Esophagus squamous epithelium (tissue), 5 donors: ENCODE measurements at places on chromosomes 7 and 10.

GRCh38 chr7:35254496-35255442 lies 869 bp upstream of the TBX20 start:
- no peak for DNase-seq

DNA sequence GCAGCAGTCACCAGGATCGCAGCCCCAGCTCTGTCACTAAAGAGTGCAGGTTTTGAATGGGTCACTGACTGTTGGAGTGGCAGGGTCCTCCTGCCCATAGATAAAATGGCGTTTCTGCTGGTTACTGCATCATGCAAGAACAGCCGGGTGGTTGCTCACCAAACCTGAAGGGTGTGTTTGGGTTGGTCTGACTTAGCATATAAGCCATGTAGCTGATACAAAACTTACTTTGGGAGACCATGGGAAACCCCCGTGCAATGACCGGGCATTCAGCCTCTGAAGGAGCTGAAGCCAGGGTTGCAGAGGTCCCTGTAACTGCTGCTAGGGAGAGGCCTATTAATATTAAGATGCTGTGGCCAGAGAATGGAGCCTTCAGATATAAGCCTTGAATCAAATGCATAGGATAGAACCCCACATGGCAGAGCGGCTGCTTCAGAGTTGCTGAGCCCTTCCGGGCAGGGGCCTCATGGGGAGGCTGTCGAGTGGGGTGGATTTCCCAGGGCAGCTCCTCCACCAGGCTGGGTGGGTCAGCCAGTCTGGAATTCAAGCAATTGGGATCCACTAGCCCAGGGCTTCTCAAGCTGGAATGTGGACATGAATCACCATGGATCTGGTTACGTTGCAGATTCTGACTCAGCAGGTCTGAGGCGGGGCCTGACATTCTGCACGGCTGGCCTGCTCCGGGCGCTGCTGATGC lies 70.9 kb upstream of the CTBP2 start:
- DNase-seq = no peak

GRCh38 chr7:26398756-26399509 lies 107.3 kb downstream of the SNX10 start:
- DNase-seq = peak; percentile 56

DNA sequence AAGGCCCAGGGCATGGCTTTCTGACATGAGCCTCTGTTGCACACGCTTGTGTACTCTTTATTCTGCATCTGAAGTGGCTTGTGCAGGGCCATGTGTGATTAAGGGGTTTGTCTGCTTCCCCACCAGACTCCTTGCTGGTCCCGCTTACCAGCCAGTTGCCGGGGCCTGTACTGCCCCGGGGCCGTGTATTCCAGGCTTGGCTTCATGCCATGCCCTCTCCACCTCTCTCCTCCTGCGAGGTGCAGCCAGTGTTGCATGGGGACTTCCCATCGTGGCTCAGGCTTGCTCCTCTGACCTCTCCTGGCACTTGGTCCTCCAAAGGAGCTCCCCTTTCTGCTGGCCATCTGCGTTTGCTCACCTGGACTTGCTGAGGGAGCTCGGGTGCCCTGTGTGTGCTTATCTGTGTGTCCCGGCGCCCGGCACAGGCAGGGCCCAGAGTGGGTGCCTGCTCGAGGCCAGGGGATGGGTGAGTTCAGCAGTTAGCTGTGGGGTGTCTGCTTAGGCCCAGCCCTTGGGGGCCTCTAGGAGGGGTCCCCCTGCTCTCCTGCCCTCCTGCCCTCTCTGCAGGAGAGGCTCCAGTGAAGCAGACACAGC lies 11.0 kb upstream of the C10orf143 start:
- DNase-seq = no peak

GRCh38 chr10:44934416-44935200 lies 23.5 kb downstream of the TMEM72 start:
- no peak for DNase-seq

- DNase-seq = no peak
Observed at GRCh38 chr10:97321032-97321803, 2.1 kb downstream of the FRAT1 start.

DNA sequence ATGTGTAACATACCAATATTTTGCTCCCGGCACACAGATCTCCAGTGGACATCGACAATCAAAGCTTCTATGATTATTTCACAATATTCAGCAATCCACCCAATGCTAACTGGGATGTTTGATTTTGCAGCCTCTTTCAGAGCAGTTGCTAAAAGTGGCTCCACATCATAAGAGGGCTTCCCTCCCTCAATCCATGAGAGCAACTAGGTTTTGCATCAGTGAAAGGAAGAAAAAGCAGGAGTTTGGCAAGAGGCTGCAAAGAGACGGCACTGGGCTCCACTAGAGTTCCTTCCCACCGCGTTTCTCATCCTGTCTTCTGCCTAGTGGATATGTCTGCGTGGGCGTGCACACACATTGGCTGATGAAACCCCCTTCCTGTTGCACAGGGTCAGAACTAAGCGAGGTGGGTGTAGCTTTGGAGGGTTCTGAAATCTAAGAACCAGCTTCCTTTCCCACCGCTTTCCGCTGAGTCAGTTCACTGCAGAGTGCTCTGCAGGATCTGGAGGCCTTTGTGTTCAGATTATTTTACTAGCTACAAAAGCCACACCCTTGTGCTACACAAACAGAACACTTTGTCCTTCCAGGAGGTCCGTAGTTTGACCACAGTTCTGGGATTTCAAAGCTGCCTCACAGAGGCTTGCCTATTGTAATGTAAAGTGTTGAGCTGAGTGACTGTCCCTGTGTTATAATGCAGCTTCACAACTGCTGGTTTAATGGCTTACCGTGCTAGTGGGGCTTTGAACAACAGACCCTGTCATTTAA lies 28.1 kb downstream of the ARL4A start:
- DNase-seq = peak; percentile 11

DNA sequence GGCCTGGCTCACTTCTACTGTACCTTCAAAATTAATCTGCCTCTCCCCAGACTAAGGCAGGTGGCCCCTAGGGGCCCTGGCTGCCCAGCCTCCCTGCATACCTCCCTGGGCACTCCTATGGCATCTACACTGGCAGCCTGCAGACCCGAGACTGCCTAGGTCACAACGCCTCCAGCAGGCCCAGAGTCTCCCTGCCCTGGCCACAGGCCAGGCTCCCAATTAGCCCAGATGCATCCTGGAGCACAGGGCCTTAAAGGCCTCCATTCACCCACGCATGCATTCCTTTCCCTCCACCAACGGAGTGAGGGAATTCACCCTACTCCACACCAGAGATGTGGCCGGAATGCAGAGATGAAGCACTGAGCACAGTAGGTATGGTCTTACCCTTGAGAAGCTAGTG lies 1.9 kb downstream of the CHAT start:
- DNase-seq = no peak

- DNase-seq = no peak
Observed at GRCh38 chr10:46074196-46074946, 28.3 kb upstream of the MSMB start.

DNA sequence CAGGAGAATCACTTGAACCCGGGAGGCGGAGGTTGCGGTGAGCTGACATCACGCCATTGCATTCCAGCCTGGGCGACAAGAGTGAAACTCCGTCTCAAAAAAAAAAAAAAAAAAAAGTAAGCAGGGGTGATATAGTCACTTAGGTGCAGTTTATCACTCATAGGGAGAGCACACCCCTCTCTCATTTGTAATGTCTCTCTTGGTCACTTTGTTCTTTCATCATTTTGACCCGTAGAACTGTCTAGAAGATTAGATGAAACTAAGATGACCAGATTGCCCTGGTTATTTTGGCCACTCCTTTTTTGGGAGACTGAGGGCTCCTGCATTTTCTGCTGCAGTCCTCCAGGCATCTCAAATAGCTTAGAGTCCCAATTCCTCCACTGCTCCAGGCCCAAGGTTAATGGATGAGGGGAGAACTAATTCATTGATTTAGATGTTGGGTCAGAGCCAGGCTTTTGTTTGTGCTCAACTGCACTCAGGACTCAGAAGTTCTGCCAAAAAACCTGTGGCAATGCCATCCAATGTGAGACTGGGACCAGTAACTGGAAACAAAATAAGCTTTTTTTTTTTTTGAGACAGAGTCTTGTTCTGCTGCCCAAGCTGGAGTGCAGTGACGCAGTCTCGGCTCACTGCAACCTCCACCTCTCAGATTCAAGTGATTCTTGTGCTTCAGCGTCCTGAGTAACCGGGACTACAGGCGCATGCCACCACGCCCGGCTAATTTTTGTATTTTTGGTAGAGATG lies 50.0 kb upstream of the CAMK1D start:
- DNase-seq = no peak

DNA sequence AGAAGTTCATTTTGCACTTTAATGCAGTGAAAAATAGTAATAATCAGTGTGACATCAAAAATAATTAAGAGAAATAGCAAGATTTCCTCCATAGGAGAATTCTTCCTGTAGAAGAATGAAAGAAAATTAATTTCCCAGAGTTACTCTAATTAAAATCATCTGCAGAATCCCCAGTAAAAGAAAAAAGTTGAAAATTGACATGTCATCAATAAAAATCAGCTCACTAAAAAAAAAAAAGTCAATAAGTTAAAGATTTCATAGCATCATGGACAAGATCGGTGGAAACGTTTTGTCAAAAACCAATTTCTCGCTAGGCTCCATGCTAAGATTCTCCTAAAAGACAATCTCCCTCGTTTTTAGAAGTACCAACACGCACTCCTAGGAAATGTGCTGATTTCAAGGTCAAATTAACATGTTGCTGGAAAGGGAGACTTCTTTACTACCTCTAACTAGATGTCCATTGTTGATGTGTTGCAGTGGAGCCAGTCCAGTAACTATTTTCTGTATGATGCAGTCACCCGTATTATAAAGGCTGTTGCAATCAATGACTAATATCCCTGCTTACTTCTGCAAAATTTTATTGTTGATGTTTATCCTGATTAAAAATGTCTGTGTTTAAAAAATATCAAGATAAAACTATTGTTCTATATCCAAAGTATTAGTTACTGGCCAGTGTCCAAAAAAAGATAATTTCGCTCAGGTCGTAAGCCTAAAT lies 591.9 kb upstream of the MGMT start:
- no peak for DNase-seq

DNA sequence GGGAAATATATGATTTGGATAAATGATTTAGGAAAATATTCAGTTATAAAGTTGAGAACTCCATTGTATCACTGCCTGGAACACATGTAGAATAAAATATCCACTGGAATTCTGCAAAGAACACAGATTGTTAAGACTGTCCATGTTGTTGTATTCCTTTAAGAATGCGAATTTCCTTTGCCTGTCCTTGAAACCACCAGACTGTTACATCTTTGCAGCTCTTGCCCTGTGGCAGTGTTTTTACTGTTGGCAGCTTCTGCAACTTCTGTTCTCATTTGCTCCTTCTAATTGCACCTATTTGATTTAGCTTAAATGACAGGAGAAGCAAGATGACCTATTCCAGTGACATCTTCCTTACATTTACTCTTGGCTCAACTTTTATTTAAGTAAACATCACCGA lies 39.7 kb downstream of the MALSU1 start:
- DNase-seq = no peak

DNA sequence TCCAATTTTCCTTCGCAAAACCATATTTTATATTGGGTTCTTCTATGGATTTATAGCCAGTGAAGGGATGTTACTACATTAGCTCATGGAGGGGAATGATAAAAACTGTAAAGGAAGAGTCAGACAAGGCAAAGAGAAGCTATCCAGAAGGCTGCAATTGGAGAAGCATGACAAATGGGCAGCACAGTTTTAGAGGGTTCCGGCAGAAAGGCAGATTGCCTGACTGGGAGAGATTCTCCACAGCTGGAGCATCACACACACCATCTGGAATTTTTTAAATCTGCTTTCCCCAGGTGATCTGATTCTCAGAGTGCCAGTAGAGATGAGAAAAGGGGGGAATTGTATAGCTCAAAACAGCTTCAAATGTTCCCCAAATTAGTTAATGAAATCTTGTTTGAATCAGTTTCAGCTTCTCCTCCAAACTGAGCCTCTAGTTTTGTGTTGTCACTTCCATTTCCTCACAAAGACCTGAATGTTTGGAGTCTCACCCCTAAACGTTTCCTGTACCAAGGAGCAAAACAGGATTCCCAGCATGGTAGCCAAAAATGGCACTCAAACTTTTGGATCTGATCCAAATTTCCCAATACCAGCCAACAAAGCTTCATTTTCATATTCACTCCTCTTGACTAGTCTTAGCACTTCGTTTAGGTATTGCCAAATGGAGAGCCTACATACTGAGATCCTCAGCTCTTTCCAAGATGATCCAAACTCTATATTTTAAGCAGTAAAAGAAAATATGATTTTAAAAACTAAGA lies 177.5 kb downstream of the HPSE2 start:
- no peak for DNase-seq

DNA sequence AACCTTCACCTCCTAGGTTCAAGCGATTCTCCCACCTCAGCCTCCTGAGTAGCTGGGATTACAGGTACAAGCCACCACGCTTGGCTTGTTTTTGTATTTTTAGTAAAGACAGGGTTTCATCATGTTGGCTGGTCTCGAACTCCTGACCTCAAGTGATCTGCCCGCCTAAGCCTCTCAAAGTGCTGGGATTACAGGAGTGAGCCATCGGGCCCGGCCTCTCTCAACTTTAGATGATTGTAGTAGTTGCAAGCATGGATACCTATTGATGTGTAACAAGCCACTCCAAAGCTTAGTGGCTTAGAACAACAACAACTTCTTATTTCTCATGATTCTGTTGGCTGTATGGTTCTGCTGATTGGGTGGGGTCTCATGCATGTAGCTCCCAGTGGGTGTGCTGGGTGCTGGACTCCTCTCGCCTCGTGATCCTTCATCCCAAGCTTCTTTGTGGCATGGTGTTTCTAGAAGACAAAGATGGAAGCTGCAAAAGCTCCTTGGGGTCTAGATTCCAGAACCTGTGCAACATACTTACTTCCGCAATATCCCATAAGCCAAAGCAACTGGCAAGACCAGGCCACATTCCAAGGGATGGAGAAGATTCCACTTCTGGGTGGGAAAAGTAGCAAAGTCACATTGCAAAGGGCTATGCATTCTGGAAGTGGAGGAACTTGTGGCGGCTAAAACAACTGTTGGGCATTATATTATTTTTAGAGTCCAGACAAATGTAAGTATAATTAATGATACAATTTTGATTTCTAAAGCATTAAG lies 37.9 kb downstream of the SKIDA1 start:
- no peak for DNase-seq

GRCh38 chr7:86776136-86776535 lies 132.4 kb downstream of the GRM3 start:
- no peak for DNase-seq

GRCh38 chr7:115340828-115341227 lies 418.9 kb downstream of the MDFIC start:
- no peak for DNase-seq

GRCh38 chr10:79394664-79395063 lies 47.4 kb downstream of the PPIF start:
- no peak for DNase-seq

GRCh38 chr10:90394311-90394710 lies 463.5 kb downstream of the HTR7 start:
- no peak for DNase-seq
